ENCODE measurements at places on chromosomes 13 and 19.

GRCh38 chr19:16051254-16052025 lies 24.9 kb upstream of the TPM4 start:
- DNase-seq: no peak

- no peak for DNase-seq
These were observed 190.9 kb upstream of the KLF12 start for GRCh38 chr13:74325106-74325505.

DNA sequence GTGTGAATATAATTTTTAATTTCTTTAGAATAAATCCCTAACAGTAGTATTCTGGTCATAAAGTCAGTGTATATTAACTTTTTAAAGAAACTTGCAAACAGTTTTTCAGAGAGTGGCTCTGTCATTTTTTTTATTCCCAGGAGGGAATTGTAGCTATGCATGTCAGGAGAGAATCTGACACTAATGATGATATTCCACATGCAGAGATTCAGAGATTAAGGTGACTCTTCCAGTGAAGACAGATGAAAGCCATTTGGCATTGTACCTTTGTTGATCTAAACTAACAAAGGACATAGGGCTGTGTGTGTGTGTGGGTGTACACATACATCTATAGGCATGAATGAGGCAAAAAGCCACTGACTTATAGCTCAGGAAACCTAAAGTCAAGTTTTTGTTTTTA lies 99.9 kb downstream of the TNFSF13B start:
- DNase-seq: no peak

GRCh38 chr13:106100171-106100919 lies 435.1 kb downstream of the EFNB2 start:
- no peak for DNase-seq

DNA sequence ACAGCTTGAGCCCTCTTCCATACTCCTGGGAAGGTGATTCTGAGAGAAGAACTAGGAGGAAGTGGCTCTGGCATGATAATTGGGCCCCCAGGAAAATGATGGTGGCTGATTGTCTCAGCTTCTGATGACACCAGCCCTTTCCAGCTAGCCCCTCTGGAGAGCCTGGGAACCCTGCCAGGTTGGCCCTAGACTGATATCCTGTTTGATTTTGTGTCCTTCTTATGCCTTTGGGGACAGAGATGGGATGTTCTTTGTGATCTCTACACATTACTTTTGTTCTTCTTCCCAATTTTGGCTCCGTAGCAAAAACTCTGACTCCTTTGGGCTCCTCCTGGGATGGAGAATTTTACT lies 39.7 kb downstream of the ERICH6B start:
- DNase-seq: no peak

DNA sequence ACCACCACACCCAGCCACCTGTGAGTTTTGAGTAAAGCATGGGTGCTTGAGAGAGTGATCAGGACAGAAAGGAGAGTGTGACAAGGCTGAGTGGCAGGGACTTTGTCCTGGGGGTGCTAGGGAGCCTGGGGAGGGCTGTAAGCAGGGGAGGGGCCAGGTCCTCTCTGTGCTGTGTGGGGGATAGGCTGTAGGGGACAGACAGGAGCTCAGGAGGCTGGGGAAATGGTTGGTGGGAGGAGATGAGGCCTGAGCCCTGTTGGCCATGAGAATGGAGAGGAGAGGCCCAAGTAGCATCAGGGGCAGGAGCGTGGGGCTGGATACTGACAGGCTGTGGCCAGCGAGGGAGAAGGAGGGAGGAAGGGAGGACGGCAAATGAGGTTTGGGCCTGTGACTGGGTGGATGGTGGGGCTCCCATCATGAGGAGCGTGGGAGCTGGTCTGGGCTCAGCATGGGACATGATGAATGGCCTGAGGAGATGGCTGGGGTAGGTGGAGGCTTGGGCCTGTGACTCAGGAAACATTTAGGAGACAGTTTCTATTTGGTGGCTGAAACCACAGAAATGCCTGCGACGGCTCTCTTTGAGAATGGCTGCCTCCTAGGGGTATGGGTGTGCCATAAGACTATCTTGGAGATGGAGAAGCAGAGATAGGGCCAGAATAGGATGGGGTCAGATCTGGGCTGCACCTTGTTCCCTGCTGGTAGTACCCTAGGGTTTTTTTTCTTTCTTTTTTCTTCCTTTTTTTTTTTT lies 25.0 kb downstream of the GRIN2D start:
- no peak for DNase-seq

- no peak for DNase-seq
These were observed 9.2 kb upstream of the EHD2 start for GRCh38 chr19:47704024-47704423.

DNA sequence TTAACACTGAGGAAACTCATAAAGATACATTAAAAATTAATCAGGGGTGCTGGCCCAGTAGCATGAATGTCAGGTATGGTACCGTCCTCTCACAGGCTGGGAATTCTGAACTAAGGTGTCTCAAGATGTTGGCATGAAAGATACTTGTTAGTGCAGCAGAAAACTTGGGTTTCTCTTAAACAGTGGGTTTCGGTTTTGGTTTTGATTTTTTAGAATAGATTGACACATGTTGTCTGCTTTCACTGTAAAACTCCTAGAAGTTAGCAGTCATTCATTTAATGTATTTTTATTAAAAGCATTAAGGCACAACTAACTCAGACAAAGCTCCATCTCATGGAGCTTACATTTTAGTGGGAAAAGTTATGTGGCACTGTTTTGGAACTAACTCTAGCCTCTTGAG lies 3.5 kb upstream of the OBI1 start:
- DNase-seq: no peak

- no peak for DNase-seq
These were observed 22.9 kb downstream of the COG3 start for GRCh38 chr13:45487604-45488003.

GRCh38 chr13:69617587-69617986 lies 490.0 kb upstream of the ATXN8OS start:
- no peak for DNase-seq
